Occipital lobe (tissue), 3 donors: ENCODE measurements at places on chromosomes 12 and 14. TPM values are rescaled to one million over a fixed set of nuclear protein-coding genes. Genes with fewer than 3 reads are reported as not detected.

SPIC gene
- 0.16 TPM for total RNA-seq

KRT78 gene
- 1.9 TPM for total RNA-seq

RPS6KL1 gene
- 26.5 TPM for total RNA-seq

APOLD1 gene
- total RNA-seq, result 42.9 TPM

KRT3 gene
- total RNA-seq, result not detected

TMEM116 gene
- total RNA-seq, result 33.1 TPM

C14orf180 gene
- not detected for total RNA-seq

NOPCHAP1 gene
- 18.7 TPM for total RNA-seq

FBXO34 gene
- total RNA-seq, result 37.9 TPM

ADAM20 gene
- 2.5 TPM for total RNA-seq

KCNH3 gene
- total RNA-seq, result 7.5 TPM

TMPRSS12 gene
- not detected for total RNA-seq

AMN gene
- not detected for total RNA-seq

MEG3 gene
- 92.5 TPM for total RNA-seq

IAPP gene
- total RNA-seq, result not detected

PTCSC3 gene
- total RNA-seq, result not detected

ASB2 gene
- not detected for total RNA-seq

HOXC10 gene
- not detected for total RNA-seq

WSCD2 gene
- 3.3 TPM for total RNA-seq

AMHR2 gene
- not detected for total RNA-seq

KLRK1 gene
- total RNA-seq, result not detected

OVCH1 gene
- total RNA-seq, result 1.2 TPM

HEBP1 gene
- 2.2 TPM for total RNA-seq

SELPLG gene
- 2.0 TPM for total RNA-seq

MYO1H gene
- total RNA-seq, result 0.16 TPM

IL31 gene
- total RNA-seq, result not detected

CLEC2B gene
- total RNA-seq, result 2.7 TPM

KRT80 gene
- not detected for total RNA-seq

TMEM63C gene
- total RNA-seq, result 10.8 TPM

RFLNA gene
- total RNA-seq, result 5.9 TPM

KLRC3 gene
- 2.2 TPM for total RNA-seq

ERP27 gene
- total RNA-seq, result not detected

GPR132 gene
- total RNA-seq, result 0.94 TPM

LMNTD1 gene
- 1.1 TPM for total RNA-seq

BTBD7 gene
- total RNA-seq, result 55.7 TPM

SRSF5 gene
- total RNA-seq, result 118 TPM

CABP1 gene
- total RNA-seq, result 3.1 TPM

ARHGAP9 gene
- total RNA-seq, result 0.94 TPM

ETFRF1 gene
- 32.0 TPM for total RNA-seq

WNT5B gene
- 30.7 TPM for total RNA-seq

PLBD2 gene
- 8.9 TPM for total RNA-seq

RNF212B gene
- total RNA-seq, result not detected

ADSS1 gene
- total RNA-seq, result 4.8 TPM

SYCP3 gene
- 0.47 TPM for total RNA-seq

IL26 gene
- total RNA-seq, result not detected

CDCA3 gene
- total RNA-seq, result 3.9 TPM

AGAP2 gene
- 25.6 TPM for total RNA-seq

CCDC175 gene
- 3.3 TPM for total RNA-seq

KRT6C gene
- total RNA-seq, result not detected

AMDHD1 gene
- total RNA-seq, result 0.31 TPM

STRAP gene
- 66.8 TPM for total RNA-seq

CACNB3 gene
- 44.3 TPM for total RNA-seq

CD163 gene
- 1.4 TPM for total RNA-seq

GNB3 gene
- 0.94 TPM for total RNA-seq

DAO gene
- not detected for total RNA-seq

SLC35F4 gene
- 1.6 TPM for total RNA-seq

ACADS gene
- total RNA-seq, result 4.2 TPM

JPH4 gene
- 28.9 TPM for total RNA-seq
